ENCODE measurements at places on chromosomes 11 and 22. TPM values are rescaled to one million over a fixed set of nuclear protein-coding genes. Genes with fewer than 3 reads are reported as not detected.

DNA sequence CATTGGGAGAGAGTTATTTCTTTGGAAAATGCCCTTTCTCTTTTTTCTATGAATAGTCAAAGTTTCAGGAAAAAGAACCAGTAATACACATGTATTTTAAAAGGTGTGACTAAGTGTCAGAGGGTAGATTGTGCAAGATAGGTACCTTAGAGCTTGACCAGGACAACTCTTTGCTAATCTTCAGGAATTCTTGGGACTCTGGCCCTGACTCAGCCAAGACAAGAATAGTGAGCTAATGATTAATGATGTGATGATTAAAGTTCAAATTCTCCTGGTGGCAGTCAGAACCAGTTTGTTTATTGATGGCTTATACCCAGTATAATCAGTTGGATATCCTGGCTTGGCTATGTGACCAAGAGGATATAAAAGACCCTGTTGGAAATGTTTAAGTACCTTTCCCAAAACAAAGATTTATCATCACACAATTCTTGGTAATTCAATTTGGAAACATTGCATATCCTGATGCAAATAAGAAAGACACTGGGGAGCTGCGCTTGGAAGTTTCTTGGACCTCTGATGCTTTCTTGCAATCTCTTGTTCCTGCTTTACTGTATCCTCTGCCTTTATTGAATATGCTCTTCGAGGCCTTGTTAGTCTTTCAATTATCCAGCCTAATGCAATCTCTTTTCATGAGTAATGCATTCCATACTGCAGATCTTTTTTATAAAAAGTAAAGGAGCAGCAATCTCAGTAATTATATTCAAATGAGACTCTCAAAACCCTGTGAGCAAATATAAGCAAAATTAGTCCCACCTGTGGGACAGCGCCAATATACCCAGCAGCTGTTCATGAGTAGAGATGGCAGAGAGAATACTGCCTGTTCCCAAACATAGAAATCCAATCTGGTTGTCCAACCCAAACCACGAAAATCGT is 48.0 kb upstream of the CEP126 start:
- H3K27me3 ChIP-seq: no peaks in the 10 kb centered on the region
- no peaks in the 10 kb centered on the region for H3K36me3 ChIP-seq
- peaks cover 9% of the 10 kb centered on the region for H3K4me1 ChIP-seq
- no peak for DNase-seq
- no peak overlapping the region for H3K27ac ChIP-seq

DNA sequence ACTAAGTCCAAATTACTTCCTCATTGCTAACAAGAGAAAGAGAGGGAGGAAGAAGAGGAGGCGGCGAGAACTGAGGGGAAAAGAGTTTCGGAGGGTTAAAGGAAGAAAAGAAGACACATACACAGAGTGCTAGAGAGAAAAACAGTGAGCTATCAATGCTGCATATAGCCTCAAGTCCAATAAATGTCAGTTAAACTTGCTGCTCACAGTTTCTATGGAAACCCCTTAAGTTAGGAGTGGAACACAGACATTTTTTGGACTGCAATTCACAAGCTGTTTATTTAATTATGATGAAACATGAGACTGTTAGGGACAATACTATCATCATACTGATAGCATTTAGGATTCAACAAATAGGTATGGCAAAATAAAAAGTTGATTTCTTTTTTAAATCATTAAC is 1320.4 kb downstream of the LRRC4C start:
- H3K4me1 ChIP-seq: no peaks in the 10 kb centered on the region
- no peaks in the 10 kb centered on the region for H3K27me3 ChIP-seq
- no peaks in the 10 kb centered on the region for H3K36me3 ChIP-seq
- H3K27ac ChIP-seq: no peak overlapping the region

- H3K4me3 ChIP-seq: no peak overlapping the region
- H3K36me3 ChIP-seq: no peaks in the 10 kb centered on the region
- no peak overlapping the region for H3K27ac ChIP-seq
- H3K4me1 ChIP-seq: no peaks in the 10 kb centered on the region
- no peaks in the 10 kb centered on the region for H3K27me3 ChIP-seq
Observed at GRCh38 chr22:41987276-41987675, 11.3 kb upstream of the WBP2NL start.

- H3K36me3 ChIP-seq: no peaks in the 10 kb centered on the region
- no peaks in the 10 kb centered on the region for H3K27me3 ChIP-seq
Observed at GRCh38 chr11:88799771-88800500, 265.8 kb downstream of the GRM5 start.

GRCh38 chr11:46984987-46985386 is 48.4 kb downstream of the CSTPP1 start:
- H3K4me1 ChIP-seq: no peaks in the 10 kb centered on the region
- no peak overlapping the region for H3K27ac ChIP-seq
- no peak overlapping the region for H3K4me3 ChIP-seq
- H3K36me3 ChIP-seq: no peaks in the 10 kb centered on the region

DNA sequence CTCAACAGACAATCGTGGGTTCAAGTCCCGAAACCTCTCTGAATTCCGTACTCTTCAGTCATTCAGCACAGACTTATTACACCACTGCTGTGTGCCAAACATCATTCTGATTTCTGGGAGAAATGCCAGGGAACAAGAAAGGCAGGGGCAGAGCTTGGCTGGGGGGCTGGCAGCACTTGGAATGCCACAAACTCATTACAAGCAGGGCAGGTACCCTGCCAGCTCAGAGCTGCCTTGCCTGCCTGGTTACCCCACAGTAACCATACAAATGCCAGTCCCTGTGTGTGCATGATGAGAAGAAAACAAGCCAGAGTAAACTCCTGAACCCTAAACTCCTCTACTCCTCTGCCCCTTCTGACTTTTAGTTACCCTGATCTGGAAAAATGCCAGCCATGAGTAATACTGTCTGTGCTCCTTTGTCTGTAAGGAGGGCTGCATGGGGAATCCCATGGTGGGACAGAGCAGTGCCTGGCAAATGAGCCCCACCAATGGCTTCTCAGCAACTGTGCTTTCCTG is 6.9 kb upstream of the RAD9A start:
- no peak overlapping the region for H3K4me3 ChIP-seq
- no peak overlapping the region for H3K27ac ChIP-seq
- no peaks in the 10 kb centered on the region for H3K36me3 ChIP-seq
- no peak for DNase-seq
- peaks cover 6% of the 10 kb centered on the region for H3K4me1 ChIP-seq
- H3K27me3 ChIP-seq: no peaks in the 10 kb centered on the region

GRCh38 chr11:19746086-19746485 is 33.4 kb downstream of the NAV2 start:
- no peaks in the 10 kb centered on the region for H3K4me1 ChIP-seq
- H3K4me3 ChIP-seq: no peak overlapping the region
- no peak overlapping the region for H3K27ac ChIP-seq
- no peaks in the 10 kb centered on the region for H3K27me3 ChIP-seq

- H3K36me3 ChIP-seq: no peaks in the 10 kb centered on the region
- DNase-seq: no peak
- H3K27ac ChIP-seq: no peak overlapping the region
Observed at GRCh38 chr11:94648789-94649188, 81.6 kb downstream of the PIWIL4 start.

GRCh38 chr11:76303399-76303798 is 77.5 kb downstream of the THAP12 start:
- no peaks in the 10 kb centered on the region for H3K36me3 ChIP-seq
- DNase-seq: no peak
- no peak overlapping the region for H3K27ac ChIP-seq
- H3K4me3 ChIP-seq: no peak overlapping the region
- no peaks in the 10 kb centered on the region for H3K27me3 ChIP-seq

DNA sequence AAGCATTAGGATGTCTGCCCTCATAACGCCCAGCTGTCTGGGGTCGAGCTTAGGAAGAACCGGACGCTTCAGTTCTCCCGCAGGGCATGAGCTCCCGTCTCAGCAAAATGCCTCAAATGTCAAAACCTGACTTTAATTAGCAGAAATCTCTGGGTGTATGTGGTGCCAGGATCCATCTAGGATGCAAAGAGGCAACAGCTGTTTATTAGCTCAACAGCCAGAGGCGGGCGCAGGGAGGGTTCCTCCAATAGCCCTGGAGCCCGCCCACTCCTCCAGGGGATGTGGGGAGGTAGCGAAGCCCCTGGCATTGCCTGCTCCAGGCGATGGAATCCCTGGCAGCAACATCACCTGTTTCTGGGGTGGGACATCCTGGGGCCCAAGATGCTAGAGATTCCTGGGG is 39.4 kb upstream of the RTL6 start:
- peaks cover 5% of the 10 kb centered on the region for H3K4me1 ChIP-seq
- no peaks in the 10 kb centered on the region for H3K36me3 ChIP-seq
- no peak for DNase-seq

DNA sequence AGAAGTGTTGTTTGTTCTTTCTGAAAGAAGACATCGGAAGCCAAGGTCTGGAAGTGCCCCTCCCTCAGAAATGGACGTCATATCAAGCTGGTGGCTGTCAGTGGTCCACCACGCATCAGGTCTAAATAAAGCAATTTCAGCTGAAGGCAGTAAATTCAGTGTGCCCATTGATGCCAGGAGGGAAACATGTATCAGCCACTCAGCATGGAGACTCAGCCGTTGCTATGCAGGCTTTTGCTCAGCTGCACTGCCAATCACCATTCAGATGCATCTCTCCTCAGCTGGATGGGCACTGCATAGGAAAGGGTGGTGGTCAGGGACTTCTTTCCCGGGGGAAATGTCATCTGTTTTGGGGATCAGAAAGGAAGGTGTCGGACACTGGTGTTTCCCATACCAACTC is 878.2 kb downstream of the NTM start:
- H3K27me3 ChIP-seq: no peaks in the 10 kb centered on the region
- no peaks in the 10 kb centered on the region for H3K4me1 ChIP-seq
- H3K27ac ChIP-seq: no peak overlapping the region

DNA sequence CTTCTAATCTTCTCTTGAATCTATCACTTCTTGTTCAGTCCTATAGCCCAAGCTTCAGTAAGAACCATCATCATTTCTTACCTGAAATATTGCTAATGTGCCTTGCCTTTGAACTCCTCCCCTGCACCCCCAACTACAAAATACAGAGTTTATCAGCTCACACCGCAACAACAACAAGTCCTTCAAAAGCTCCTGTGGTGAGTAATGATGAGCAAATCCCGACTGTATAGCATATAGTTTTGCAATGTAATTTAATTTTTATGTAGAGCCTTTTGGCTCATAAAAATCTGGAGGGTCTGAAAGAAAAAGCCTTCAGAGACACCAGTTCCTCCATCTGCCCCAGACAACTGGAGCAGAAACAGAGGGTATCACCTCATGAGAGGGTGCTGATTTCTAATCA is 124.7 kb downstream of the ARHGAP32 start:
- no peaks in the 10 kb centered on the region for H3K27me3 ChIP-seq
- no peak for DNase-seq
- no peak overlapping the region for H3K4me3 ChIP-seq
- H3K36me3 ChIP-seq: no peaks in the 10 kb centered on the region
- no peaks in the 10 kb centered on the region for H3K4me1 ChIP-seq

DNA sequence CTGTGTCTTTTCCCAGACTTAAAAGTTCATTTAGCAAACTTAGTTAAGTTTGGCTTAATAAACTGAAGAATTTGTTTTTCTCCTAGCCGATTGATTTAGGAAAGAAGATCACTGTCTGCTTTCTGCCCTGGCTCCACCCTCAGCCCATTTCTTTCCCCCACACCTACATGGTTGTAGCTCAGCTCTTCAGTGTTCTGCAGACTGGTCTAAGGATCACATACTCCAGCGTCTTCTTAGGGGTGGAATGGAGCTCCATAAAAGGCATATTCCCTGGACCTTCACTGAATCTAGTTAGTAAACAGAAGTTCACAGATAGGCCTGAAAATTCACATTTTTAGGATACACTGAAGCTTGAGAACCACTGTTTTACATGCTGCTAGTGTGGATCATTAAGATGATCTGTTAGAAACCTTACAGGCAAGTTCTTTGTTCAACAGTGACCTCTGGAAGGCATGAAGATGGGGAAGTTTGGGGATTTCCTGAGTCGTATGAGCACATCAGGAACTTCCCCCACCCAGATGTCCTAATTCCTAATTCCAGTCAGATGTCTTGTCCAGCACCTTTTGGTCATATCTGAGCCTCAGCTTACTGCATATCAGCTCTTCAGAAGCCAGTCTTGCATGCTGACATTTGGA is 16.8 kb downstream of the PIWIL4 start:
- H3K4me1 ChIP-seq: no peaks in the 10 kb centered on the region
- no peaks in the 10 kb centered on the region for H3K27me3 ChIP-seq
- no peak overlapping the region for H3K27ac ChIP-seq
- H3K4me3 ChIP-seq: no peak overlapping the region

The GTSE1 gene
- 9.0 TPM for total RNA-seq

The PATE2 gene
- total RNA-seq: 1.7 TPM

All from testis (tissue), 5 donors.